Stimulated activated CD4-positive, alpha-beta T cell treated with anti-CD3 and anti-CD28 coated beads, Interleukin-1b, Interleukin-23, amount 100 ng/mL, for 1 hour (primary cell): ENCODE measurements at places on chromosomes 12 and 14.

DNA sequence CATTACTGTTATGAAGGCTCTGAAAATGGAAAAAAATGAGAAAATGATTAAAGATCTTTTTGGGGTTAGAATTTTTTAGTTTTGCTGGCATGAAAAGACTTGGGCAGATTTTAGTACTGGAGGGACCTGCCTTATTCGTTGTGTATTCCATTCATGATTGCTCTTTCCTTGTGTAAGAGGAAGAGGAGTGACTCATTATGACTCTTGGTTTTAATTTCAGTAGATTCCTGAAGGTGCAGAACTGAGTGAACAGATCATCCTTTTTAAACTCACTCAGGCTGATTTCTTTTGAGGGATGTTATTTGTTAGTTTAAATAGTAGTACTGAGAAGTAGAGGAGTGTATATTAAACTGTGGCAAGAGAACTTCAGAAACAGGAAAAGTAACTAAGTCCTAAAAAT, 41.6 kb downstream of the AKAP6 start:
- DNase-seq, result no peak

- no peak for DNase-seq
These were observed 57.3 kb downstream of the ETV6 start for GRCh38 chr12:11706509-11707379.

DNA sequence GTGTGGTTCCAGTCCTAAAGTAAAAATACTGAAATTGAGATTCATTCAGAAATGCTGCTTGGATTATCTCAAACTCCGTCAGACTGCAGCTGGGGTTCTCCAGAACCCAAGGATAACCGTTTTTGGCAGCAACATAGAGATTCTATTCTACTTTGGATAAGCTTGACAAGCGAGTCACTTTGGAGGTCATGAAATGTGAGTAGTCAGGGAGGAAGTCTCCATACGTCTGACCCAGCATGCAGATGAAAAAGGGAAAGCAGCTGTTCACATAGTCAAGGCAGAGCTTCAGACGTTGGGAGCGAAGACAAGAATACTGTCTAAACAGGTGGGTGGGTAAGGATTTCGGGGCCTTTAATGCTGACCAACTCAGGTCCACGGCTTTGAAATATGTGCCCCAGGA, 14.9 kb upstream of the HSP90B1 start:
- no peak for DNase-seq

DNA sequence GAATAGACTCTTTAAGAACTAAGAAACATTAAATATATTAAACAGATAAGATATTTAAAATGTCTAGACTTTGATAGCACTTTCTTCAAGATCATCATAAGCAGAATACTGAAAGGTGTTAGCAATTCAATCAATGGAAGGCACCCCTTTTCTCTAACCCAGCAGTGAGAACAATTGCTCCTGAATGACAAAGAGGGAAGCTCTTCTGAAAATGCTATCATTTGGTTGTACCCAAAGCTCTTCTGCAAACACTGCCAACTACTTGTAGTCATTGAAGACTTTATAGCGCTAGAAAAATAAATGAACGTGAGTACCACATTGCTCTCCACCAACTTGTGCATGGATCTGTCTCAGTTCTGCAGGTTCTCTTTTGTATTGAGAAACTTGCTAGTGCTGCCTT, 62.2 kb upstream of the LMO3 start:
- DNase-seq, result no peak

- no peak for DNase-seq
These were observed 149.6 kb downstream of the SLC38A6 start for GRCh38 chr14:61130512-61131260.
